ENCODE measurements at places on chromosomes 4 and X.

GRCh38 chr4:162163892-162164759, at the start of gene FSTL5:
Gene FSTL5, minus strand, starts transcription at chr4:162164000. Its CDS starts 52,604 bp downstream, at chr4:162111396.
- DNase-seq: no peak

DNA sequence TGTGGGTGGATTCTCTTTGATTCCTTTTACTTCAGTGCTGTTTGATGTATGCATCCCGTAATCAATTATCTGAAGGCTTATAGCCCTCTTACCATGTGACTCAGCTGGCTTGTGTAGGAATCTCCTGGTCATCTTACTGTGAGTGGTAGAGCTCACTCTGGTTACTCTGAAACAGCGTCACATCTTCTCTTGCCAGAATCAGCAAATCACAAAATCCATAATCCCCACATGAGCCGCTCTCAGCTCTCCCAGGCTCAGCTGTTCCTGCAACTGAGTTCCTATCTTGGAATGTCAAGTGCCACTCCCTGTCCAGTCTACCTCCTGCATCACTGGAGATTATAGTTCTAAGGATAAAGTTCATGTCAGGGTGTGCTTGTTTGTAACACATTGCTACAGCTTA, 278.0 kb downstream of the FBXO8 start:
- DNase-seq: no peak

DNA sequence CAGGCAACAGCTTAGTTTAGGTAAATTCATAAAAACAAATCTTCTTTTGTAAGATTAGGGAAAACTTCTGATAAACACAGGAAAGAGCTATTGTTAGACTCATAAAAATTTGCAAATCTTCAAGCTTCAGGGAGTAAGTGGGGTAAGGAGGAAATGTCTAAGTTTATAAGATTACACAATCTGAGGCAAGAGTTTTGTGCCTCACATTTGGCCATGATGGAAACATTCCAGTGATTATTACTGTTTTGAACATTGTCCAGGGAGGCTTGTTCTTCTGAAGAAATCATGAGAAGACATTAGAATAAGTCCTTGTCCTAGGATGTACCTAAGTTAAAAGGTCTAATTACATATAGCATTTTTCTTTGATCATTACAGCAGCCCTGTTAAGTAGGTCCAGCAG, 72.8 kb downstream of the MAOB start:
- no peak for DNase-seq

GRCh38 chrX:110419512-110419911, 60.9 kb downstream of the RTL9 start:
- no peak for DNase-seq

DNA sequence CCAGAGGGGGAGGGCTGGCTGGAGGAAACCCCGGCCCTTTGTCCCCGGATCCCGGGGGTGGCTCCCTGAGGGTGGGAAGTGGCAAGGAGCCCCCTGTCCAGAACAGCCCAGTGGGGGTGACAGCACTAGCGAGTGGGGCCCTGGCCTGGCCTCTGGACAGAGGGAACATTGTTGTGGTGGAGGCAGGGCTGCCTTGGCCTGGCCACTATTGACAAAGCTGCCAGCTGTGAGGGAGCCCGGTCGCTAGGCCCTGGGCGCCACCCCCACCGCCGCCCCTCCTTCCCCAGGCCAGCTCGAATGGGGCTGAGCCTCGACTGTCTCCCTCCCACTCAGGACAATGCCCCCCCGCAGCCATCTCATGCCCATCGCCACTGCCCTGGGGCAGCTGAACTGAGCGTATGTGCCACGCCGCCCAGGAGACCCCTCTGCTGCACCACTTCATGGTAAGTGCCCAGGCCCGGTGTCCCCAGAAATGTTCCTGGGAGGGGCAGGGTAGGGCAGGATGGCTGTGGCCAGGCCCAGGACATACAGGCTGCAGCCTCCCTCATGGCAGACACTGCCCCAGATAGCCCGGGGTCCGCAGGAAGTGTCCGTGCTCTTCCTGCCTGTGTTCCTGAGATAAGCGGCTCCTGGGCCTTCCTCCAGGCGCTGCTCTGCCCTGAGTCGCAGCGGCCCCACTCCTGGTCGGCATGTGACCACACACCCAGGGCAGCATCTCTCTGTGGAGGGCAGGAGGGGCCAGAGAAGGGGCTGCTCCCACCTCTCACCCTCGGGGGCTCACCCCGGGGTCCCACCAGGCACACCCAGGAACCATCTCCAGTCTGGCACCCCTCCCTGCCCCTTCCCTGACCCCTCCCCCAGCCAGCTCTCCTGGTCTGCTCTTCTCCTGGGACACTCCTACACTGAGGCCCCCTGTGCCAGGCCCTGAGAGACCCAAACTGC, 1.4 kb downstream of the PLXNB3 start:
- DNase-seq: no peak

DNA sequence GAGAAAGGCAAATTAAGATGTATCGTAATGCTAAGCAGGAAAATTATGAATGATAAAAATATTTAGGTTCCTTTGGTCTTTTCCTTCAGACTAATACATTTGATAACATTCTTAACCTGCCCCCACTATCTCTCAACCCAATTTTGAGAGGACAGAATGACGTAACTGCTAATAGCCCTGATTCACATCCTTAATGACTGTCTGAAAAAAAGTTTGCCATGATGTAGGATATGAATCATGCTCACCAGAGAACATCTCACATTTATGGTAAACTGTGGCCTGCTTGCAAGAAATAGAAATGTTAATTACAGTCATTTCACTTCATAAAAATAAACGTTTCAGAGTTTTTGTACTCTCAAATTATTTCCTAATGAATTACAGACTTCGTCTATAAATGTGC, 128.0 kb upstream of the VEGFC start:
- DNase-seq: no peak

GRCh38 chr4:54625391-54625790, 32.4 kb upstream of the KIT start:
- DNase-seq: no peak

GRCh38 chr4:6900956-6901355, 8.7 kb upstream of the TBC1D14 start:
- DNase-seq: no peak

- DNase-seq: no peak
Observed at GRCh38 chr4:112329672-112330375, 32.7 kb downstream of the ALPK1 start.

DNA sequence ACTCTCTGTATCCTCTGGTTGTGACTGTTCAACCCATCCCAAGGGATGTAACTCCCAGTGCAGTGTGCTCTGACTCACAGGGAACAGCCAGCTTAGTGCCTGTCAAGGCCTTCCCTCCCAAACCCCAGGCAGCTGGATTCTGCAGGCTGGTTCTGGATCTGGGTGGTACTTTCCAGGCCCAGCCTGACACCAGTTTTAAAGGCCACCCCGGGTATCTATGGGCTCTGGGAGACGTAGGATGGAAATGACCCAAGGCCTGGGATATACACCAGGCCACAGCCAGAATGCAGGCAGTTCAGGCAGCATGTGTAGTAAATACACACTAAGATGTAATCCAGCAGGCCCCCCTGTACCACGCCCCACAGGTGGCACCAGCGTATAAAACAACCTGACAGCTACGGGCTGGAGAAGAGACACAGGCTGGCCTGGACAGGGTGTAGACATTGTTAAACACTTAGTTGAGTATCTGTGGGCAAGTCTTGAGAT, 64.2 kb downstream of the SPINK2 start:
- DNase-seq: no peak

DNA sequence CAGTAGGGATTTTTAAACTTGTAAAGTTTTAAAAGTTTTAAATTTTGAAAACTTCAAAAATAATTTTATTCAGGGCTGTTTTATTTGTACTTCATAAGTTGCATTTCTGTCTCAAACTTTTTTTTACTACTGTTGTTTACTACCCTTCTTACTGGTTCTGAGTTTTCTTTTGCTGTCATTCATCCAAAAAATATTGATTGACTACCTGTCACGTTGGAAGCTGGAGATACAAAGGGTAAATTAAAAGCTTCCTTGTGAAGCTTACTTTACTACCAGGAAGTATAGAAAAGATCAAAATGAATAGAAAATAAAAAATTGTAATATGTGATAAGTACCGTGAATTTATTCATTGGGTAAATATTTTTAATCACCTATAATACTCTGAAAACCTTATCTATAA, 49.4 kb upstream of the MCUB start:
- DNase-seq: no peak

DNA sequence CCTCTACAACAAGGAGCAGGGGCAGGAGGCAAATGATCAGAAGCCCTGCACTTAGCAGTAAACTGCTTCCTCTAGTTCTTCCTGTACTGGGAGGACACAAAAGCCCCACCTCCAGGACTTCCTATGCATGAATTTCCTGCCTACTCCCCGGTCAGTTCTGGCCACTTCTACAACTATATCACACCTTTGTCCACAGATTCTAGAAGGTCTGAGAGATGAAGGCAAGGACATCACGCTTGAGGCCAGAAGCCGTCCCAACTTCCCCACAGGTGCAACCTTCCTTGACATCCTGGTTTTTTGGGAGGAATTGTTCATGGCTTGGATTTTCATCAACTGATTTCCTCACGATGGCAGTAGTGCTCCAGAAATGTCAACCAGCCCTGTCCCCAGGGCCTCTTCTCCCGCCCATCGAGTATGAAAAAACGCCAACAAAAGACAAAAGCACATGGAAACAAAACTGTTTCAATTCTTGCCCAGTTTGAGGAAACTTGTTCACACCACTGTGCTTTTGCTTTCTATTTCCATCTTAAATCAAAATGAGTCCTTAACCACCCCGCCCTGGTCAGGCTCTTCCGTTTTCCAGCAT, 206.5 kb upstream of the STK26 start:
- peak; percentile 85 for DNase-seq

- DNase-seq: no peak
Observed at GRCh38 chr4:155657169-155657568, 9.5 kb upstream of the GUCY1A1 start.

- no peak for DNase-seq
Observed at GRCh38 chr4:151774324-151774723, 13.5 kb upstream of the GATB start.

- no peak for DNase-seq
Observed at GRCh38 chr4:38050560-38051350, 90.6 kb downstream of the PTTG2 start.

- peak; percentile 21 for DNase-seq
Observed at GRCh38 chrX:129980001-129980401, 2.4 kb upstream of the BCORL1 start.

GRCh38 chrX:69616457-69617203, 717 bp downstream of the EDA start:
- DNase-seq: peak; percentile 1

DNA sequence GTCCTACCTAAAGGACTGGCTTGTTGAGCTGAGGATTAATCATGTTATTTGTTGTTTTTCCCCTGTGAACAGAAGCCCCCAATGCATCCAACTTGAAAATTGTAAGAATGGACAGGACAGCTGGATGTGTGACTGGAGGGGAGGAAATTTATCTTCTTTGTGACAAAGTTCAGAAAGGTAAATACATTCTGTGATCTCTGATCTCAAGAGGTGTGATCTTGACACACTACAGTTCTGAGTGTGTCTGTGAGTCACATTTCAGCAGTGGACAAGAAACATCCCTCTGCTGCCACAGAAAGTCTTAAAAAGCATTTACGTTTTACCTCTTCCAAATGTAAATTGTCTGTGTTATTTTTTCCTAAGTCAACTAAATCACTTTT, 79.3 kb downstream of the NFKB1 start:
- no peak for DNase-seq

Measured in CD8-positive, alpha-beta memory T cell (primary cell).